ENCODE measurements at places on chromosomes 1 and 21. TPM values are rescaled to one million over a fixed set of nuclear protein-coding genes. Genes with fewer than 3 reads are reported as not detected.

The ADAM30 gene
- not detected for total RNA-seq

The SGIP1 gene
- 9.4 TPM for total RNA-seq

The EPHA10 gene
- not detected for total RNA-seq

The TMEM269 gene
- total RNA-seq: not detected

The ANGPTL1 gene
- total RNA-seq: not detected

The AGO3 gene
- 14.5 TPM for total RNA-seq

The C1orf141 gene
- total RNA-seq: not detected

The S100A8 gene
- not detected for total RNA-seq

The GPR3 gene
- total RNA-seq: 2.1 TPM

The COL18A1 gene
- 404 TPM for total RNA-seq

The C1orf167 gene
- not detected for total RNA-seq

The ZNF695 gene
- 4.4 TPM for total RNA-seq

The LCE7A gene
- total RNA-seq: not detected

The SRP9 gene
- total RNA-seq: 297 TPM

The LCE1F gene
- not detected for total RNA-seq
